ENCODE measurements at places on chromosomes 4 and X. TPM values are rescaled to one million over a fixed set of nuclear protein-coding genes. Genes with fewer than 3 reads are reported as not detected.

GRCh38 chr4:12926189-12927066 lies 557.7 kb downstream of the RAB28 start:
- no peak for DNase-seq

GRCh38 chr4:48266781-48267180 lies 2.9 kb downstream of the TEC start:
- no peak for DNase-seq

The MAGEA12 gene
- not detected for total RNA-seq

DNA sequence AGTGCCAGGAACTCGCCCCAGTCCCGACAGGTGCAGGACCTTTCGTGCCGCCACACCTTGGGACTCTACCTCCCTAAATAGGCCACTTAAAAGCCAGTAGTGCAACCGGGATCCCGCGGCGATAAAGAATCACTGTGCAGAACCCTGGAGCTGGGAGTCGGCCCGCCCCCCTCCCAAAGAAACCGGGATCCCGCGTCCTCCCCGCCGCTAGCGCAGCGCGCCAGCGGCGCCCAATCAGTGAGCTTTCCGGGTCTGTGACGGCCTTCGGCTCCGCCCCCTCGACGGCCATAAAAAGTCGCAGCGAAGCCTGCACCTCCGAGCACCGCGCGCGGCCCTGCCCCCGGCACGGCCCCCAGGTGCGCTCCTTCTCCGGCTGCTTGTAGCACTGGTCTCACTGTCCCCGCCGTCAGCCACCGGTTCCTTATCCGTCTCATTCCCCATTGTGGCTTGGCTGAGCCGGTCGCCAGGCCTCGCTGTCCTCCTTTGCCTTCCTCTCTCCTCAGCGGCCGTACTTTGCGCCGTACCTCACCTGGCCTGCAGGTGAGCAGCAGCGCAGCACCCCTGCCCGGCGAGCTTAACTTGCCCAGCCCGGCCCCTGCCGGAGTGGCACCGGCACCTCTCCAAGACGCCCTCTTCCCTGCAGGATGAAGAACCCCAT lies at the start of gene LRAT:
Gene LRAT, plus strand, starts transcription at position 318 of the 658 bp plus-strand sequence. Its CDS starts 327 bp downstream, at position 645.
- peak; percentile 16 for DNase-seq

The XAGE2 gene
- total RNA-seq = not detected

- DNase-seq = no peak
Measured at GRCh38 chr4:152634110-152634760, 45.6 kb downstream of the TMEM154 start.

DNA sequence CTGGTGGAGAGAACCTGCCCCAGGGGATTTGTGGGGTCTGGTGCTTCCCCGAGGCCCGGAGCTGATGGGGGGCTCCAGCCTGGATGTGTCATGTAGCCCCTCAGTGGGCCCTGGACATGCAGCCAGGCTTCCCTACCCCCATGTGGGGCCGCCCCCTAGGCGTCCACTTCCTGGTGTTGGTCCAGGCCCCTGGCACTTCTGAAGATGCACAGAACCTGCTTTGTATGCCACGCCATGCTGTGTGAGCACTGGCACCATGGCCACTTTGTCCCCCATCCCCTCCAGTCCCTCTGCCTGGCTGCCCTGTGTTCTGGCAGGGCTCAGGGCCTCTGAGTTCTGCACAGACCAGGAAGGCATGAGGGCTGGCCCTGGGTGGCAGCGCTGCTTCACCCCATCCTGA lies 29.2 kb downstream of the WFS1 start:
- no peak for DNase-seq

Measured in activated T-cell treated with anti-CD3 and anti-CD28 coated beads, Interleukin-2, amount 50 U/mL, for 4 hours (primary cell).